Fibroblast of the aortic adventitia (primary cell): ENCODE measurements at places on chromosomes 11 and 22.

DNA sequence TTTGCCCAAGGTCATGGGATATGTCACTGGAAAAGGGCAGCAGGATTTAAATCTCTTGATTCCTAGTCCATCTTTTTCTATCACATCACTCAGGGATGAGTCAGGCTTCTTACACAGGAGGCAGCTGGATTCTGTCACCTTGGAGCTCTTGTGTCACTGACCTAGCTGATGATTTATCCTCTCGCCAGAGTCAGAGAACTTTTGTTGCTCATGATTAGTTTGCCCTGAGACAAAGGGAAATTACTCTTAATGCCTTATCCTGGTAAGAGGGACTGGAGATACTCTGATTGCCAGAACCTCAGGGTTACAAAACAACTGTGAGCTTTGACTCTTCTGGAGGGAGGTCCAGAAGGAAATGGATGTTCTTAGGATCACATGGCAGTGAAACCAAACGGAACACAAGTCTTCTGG lies 10.1 kb downstream of the COA4 start:
- DNase-seq, result peak; percentile 95

DNA sequence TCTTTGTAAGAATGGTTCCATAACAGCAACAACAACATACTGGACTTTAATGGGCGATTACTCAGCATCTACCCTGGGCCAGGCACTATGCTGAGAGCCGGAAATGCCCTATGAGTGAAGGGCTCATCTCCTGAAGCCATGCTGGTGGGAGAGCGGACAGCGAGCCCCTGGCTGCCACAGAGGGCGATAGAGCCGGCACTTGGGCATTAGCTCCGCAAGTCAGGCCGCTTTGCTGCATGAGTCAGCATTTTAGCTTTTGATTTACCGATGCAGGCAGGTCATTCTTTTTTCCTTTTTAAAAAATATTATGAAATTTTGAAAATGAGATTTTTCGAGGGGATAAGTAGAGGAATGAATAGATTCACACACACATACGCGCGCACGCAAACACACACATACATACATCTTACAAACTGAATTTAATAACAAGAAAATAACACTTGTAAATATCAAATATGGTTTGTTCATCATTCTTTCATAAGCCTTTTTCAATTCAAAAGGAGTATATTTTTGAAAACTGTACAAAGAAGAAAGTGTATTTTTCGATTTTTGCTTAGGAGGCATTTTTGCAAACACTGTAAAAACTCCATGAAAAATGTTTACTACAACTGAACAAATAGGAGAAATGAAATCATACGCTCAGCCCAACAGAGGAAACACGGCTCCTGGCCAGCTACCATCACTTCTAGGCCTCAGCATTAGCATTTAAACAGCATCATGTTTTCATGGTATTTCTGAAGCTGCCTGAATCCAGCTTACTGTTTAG lies 667.3 kb downstream of the OPCML start:
- no peak for DNase-seq

GRCh38 chr11:1260023-1260501 lies 37.2 kb downstream of the MUC5B start:
- DNase-seq, result no peak

GRCh38 chr22:45227645-45228400 lies 12.9 kb downstream of the KIAA0930 start:
- DNase-seq, result no peak

- DNase-seq, result no peak
Observed at GRCh38 chr11:110323786-110324185, 27.4 kb upstream of the RDX start.

DNA sequence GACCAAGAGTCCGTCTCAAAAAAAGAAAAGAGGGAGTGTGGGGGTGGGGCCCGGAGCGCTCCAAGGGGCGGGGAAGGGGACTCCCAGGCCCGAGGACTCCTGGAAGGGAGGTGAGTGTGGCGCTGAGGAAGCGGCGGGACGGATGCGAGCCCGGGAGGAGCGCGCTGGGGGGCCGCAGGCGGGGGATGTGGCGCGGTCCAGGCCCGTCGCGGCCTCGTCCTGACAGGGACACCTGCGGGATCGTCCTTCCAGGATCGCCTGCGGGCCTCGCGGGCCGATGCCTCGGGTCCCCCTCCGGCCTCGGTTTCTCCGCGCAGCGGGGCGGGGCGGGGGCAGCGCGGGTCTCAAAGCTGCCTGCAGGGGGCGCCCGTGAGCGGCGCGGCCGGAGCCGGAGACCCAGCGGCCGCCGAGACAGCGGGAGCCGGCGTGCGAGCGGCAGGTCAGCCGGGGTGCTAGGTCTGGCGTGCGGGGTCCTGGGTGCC lies 3.8 kb upstream of the ADORA2A start:
- peak; percentile 14 for DNase-seq

GRCh38 chr11:32584921-32585320 lies 1.3 kb downstream of the EIF3M start:
- no peak for DNase-seq

- no peak for DNase-seq
Observed at GRCh38 chr11:13923716-13924650, 38.5 kb upstream of the SPON1 start.

DNA sequence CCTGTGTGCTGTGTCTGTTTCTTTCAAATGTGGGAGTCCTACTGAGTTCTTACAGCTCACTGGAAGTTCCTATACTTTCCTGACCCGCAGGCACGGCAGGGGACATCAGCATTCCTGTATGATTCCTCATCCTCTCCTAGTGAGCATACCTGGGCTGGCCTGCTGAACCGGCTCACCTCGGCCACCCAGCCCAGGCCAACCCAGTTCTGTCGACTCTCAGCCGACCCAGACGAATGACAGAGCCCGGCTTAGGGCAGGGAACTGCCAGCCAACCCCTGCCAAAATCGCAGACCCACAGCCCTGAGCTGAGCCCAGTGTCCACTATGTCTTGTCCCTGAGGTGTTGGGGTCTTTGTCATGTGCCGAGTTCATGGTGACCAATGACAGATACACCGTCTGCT lies 339.7 kb downstream of the BRD1 start:
- DNase-seq, result no peak

- no peak for DNase-seq
Observed at GRCh38 chr22:20965104-20965887, 1.8 kb upstream of the AIFM3 start.

GRCh38 chr11:2331404-2331803 lies 29.6 kb downstream of the TSPAN32 start:
- no peak for DNase-seq

GRCh38 chr22:50481440-50482106 lies at the start of gene ADM2:
ADM2 (plus strand) TSS chr22:50481543; CDS start chr22:50481848, 305 bp downstream.
- DNase-seq, result peak; percentile 39

GRCh38 chr11:133525976-133526375 lies 6.3 kb downstream of the OPCML start:
- no peak for DNase-seq

DNA sequence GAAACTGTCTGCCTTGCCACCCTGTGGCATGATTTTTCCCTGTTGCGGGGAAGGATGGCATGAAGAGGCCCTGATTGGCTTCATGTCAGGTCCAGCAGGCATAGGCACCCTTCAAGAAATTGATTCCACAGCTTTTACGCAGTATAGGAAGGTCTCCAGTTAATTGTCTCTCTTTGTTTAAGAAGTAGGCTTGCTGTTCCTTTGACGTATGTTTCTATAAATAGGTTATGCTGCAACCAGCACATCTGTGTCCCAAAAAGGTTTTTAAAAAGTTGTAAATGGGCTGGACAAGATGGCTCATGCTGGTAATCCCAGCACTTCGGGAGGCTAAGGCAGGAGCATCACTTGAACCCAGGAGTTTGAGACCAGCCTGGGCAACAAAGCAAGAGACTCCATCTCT lies 62.6 kb downstream of the CD6 start:
- no peak for DNase-seq

GRCh38 chr11:31656051-31656450 lies 146.5 kb downstream of the ELP4 start:
- DNase-seq, result peak; percentile 16

DNA sequence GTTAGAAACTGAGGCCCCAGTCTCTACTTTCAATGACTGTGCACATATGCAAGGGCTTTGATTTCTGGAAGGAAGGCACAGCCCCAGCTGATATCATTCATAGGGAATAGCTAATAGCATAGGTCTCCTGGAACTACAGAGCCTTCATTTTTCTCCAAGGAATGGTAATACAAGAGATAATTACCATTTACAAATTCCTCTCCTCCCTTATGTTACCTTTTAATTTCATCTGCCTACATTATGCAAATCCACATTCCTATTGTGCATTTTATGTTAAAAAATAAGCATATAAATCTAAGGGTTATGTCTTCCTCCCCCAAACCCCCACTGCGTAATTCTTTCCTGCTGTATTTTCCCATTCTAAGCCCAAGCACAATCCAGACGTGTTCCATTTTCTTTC lies 94.9 kb downstream of the AMBRA1 start:
- DNase-seq, result no peak

- no peak for DNase-seq
Observed at GRCh38 chr11:78465169-78465942, 47.7 kb upstream of the GAB2 start.

- DNase-seq, result no peak
Observed at GRCh38 chr11:70818351-70818750, 420.0 kb downstream of the CTTN start.
